ENCODE measurements at places on chromosomes 7 and 10. TPM values are rescaled to one million over a fixed set of nuclear protein-coding genes. Genes with fewer than 3 reads are reported as not detected.

MAGI2 gene
- polyA plus RNA-seq, result 3.1 TPM

STK17A gene
- 39.7 TPM for polyA plus RNA-seq

- no peak for DNase-seq
Observed at GRCh38 chr7:6172224-6172909, 100.1 kb downstream of the CYTH3 start.

DNA sequence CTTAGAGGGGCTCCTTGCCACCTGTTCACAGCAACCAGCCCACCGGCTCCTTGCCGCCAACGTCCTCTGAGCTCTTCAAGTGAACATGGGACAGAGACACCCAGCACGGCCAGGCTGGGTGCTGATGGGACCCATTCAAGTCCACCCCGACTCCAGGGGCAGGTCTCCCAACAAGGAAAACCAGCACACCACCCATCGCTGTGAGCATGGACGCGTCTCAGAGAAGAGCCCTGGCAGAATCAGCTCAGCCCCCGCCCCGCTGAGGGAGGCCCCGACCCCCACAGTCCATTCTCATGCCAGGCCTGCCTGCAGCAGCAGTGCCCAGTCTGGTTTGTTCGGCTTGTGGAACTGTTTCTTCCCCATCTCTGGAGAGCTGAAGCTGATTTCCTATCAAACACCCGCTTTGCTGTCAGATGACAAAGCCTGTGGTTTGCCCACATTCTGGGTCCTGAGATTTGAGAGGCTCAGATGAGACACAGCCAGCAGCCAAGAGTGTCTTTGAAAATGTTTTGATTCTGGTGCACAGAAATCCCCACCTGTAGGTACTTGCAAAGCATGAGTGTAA lies 216.6 kb downstream of the ZMYND11 start:
- no peak for DNase-seq

GRM3 gene
- not detected for polyA plus RNA-seq

MSRB2 gene
- polyA plus RNA-seq, result 63.0 TPM

LIPA gene
- polyA plus RNA-seq, result 51.6 TPM

GRCh38 chr7:388961-389701 lies 99.2 kb downstream of the FOXL3 start:
- DNase-seq, result no peak

TBATA gene
- polyA plus RNA-seq, result not detected

GRCh38 chr7:110669410-110669809 lies 421.5 kb upstream of the LRRN3 start:
- no peak for DNase-seq

GRCh38 chr10:130737621-130738020 lies 573.9 kb downstream of the TCERG1L start:
- DNase-seq, result no peak

CUBN gene
- 0.76 TPM for polyA plus RNA-seq

- no peak for DNase-seq
Observed at GRCh38 chr7:10116511-10116910, 857.2 kb upstream of the PHF14 start.

- DNase-seq, result no peak
Observed at GRCh38 chr7:48522692-48523091, 351.4 kb downstream of the ABCA13 start.

DNA sequence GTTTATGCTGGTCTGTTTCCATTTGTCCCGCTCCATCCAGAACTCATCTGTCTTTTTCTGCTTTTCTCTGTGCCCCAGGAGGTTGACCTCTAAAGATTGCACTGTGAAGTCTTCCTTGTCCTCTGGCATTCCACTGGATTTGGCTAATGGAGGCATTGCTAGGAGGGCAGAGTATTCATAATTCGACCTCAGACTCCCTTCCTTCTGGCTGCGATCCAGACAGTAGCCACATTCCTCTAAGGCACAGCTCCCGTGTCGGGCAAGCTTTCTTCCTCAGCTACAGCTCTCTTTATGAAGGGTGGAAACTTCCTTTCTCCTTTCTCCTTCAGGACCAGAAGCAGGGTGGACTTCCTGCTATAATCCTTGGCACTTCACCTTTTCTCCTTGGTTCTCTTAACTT lies 175.9 kb downstream of the BAMBI start:
- no peak for DNase-seq

DNA sequence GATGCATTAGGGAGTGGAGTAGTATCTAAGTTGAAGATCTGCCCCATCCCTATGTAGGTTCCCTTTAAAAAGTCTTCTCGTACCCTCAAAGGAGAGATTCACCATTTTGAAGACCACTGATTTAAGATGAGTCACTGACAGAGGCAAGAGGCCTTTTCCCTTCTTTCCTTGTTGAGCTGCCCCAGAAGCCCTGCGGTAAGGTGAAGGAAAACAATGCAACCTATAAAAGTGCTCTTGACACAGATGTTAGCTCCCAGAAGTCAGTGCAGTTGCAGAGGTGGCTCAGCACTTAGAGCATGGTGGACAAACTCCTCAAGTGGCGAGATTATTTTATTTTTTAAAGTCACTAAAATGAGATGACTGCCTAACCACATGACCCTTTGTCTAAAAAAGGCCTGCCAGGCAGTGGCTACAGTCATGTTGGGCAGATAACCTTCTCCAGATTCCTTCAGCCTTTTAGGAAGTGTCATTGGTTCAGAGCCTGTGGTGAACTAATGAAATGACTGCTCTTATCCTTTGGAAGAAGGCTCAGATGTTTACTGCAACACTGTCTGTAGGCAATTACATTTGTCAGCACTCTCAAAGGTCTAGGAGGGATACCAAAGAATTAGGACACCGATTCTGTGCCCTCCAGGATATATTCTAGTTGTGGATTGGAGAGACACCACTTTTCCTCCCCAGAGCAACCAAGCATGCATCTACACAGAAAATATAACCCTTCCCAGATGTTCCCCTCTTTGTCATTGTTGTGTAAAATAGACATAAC lies 88.7 kb downstream of the ARID5B start:
- DNase-seq, result no peak

- no peak for DNase-seq
Observed at GRCh38 chr7:37786741-37787569, 61.4 kb upstream of the NME8 start.

DNA sequence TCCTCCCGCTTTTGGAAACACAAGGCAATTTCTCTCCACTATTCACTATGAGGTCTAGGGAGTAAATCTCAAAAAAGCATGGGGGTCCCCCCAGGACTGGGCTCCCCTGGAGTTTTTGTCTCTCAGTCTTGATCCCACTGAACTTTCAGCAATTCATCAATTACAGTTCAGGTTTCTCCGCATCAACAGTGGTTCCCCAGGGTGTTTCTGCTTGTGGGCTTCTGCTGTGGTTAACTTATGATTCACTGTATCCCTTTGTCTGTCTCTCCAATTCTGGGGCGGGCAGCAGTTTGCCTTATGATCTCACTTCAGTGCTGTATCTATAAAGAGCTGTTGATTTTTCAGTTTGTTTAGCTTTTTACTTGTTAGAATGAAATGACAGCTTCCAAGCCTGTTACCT lies 142.6 kb upstream of the CDC14C start:
- no peak for DNase-seq

TNS3 gene
- 131 TPM for polyA plus RNA-seq

GRCh38 chr10:128287921-128288320 lies 161.7 kb upstream of the MKI67 start:
- no peak for DNase-seq

DNA sequence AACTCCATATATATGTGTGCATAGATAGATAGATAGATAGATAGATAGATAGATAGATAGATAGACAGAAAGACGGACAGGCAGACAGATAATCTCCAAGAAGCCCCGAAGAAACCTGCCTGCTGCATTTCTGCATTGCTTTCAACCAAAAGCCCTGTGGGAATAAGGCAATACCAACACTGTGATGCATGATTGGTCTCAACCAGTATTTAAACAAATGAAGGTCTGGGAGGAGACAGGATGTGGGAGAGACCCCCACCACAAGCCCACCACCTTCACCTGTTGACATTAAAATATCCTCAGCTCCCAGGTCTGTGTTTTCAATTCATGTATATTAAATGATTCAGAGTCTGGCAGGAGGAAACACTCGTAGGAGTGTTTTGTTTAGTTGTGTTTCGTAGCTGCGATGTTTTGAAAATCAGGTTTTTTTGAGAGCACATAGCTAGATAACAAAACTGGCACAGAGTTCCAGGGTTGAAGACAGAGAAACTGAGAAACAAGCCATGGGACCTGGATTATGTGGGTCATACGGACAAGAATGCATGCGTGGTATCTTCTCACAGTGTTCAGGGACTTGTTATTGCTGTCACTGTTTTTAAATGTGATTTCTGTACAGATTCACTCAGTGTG lies 200.7 kb upstream of the AHR start:
- DNase-seq, result no peak

OLAH gene
- polyA plus RNA-seq, result not detected

TFEC gene
- polyA plus RNA-seq, result 0.01 TPM

- DNase-seq, result no peak
Observed at GRCh38 chr10:58733436-58733835, 220.8 kb downstream of the BICC1 start.

DNA sequence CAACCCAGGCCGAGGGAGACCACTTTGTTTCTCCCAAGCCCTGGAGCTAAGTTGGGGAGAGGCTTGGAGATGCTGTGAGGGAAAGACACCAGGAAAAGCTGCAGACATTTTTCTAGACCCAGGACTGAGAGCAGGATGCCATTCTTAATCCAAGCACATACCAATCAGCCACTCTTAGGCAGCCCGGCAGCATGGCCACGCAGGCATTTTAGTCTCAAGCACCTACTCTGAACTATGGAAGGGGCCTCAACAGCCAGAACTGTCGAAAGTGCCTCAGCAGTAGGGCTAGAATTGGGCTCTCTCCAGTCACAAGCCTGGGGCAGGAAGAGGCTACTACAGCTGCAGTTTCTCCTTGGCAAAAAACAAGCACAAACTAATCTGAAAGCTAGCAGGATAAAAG lies 57.8 kb downstream of the GCC1 start:
- DNase-seq, result no peak

DNA sequence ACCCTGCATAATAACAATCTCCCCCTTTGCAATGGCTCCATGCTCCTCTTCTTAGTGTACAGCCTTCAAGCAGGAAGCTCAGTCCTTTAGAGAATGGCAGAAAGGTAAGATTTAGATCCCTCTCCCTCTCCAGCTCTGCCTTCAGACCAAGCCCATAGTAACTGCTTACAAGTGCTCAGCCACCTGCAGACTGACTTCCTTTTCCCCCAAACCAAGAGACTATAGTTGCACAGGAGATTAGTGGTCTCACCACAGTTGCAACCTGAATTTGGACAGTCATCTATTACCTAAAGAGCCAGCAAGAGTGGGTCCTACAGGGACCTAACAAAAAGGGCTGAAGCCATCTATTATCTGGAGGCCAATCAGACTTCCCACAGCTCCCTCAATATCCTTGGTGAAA lies 16.5 kb downstream of the FBXL13 start:
- DNase-seq, result no peak

GRCh38 chr10:104142081-104142480 lies 20.1 kb downstream of the SFR1 start:
- DNase-seq, result no peak

- no peak for DNase-seq
Observed at GRCh38 chr10:100749309-100750217, 4.2 kb downstream of the PAX2 start.

- peak; percentile 51 for DNase-seq
Observed at GRCh38 chr7:139775829-139776266, 1.9 kb downstream of the HIPK2 start.

MAP3K8 gene
- 4.3 TPM for polyA plus RNA-seq

MRC1 gene
- not detected for polyA plus RNA-seq

DNA sequence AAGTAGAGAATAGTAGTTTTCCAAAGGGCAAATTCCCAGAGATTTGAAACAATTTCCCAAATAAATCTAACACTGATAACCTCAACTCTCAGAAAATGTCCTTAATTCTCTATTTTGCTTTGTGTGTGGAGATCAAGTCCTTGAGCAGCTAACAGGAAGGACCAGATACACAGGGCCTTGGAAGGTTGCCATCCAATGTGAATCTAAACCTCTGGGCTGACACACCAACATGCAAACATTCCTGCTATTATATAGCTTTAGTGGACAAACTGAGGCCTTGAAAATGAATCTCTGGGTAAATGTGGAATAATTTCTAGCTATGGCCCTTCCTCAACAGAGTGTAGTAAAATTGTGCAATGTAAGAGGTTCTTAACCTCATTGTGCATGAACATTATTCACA lies 44.1 kb upstream of the PARD3 start:
- no peak for DNase-seq

DNA sequence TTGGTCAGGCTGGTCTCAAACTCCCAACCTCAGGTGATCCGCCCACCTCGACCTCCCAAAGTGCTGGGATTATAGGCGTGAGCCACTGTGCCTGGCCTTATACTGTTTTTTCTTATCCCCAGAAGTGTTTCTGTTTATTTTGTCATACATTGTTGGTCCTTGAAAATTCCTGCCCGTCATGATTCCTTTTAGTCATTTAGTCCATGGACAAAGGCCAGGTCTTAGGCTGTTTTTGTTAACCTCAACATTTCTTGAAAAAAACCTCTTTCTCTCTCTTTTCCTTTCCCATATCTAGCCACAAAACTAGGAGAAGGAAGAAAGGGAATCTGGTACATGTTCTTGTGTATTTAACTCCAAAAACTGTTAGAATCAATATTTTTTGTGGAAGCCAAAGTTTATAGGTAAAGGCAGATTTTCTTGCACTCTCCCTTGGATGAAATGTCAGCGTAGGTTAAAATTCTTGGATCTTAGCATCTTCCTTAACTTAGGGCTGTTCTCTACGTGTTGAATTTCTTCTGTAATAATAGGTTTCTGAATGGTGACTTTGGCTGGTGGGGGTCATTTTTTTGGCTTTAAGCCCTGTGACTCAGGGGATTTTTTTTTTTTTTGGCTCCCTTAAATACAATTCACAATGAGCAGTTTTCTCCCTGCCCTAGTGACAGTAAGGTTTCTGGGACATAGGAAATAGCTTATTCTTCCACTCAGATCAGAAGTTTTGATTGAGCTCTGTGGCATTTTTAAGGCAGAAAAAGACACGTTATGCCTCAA lies 500.8 kb downstream of the AUTS2 start:
- DNase-seq, result no peak

GRCh38 chr7:43212921-43213320 lies 100.5 kb downstream of the HECW1 start:
- DNase-seq, result no peak

DNA sequence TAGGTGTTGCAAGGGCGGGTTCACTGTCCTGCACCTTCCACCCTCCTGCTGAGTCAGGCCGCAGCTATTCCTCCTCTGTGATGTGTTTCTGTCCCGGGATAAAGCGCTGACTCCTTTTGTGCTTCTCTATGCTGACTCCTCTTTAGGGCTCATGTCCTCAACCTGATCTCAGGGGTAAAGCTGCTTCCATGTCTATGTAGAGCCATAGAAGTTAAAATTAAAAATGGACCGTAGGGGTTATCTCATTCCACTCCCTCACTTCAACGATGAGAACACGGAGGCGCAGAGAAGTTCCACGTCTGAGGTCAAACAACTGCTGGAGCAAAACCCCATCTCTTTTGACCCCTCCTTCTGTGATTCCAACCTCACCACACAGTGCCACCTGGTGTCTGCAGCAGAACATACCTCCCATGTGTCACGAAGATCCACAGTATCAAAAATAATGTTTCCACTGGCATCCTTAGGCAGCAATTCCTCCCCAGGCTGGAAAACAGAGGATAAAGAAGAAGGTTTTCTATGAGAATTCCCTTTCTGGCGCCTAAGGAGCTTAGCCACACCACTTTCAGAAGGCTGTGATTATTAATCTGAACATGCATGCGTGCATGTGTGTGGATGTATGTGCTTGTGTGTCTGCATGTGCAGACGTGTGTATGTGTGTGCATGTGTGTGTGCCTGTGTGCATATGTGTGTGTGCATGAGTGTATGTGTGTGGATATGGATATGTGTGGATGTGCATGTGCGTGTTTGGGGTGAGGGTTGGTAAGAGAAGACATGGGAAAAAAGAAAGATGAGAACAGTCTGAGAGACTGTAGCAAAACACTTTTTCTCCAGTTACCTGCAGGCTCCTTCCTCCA lies 81.2 kb upstream of the UCN3 start:
- peak; percentile 27 for DNase-seq
